Fibroblast of skin of right quadriceps (primary cell): ENCODE measurements at places on chromosomes 12 and 14.

DNA sequence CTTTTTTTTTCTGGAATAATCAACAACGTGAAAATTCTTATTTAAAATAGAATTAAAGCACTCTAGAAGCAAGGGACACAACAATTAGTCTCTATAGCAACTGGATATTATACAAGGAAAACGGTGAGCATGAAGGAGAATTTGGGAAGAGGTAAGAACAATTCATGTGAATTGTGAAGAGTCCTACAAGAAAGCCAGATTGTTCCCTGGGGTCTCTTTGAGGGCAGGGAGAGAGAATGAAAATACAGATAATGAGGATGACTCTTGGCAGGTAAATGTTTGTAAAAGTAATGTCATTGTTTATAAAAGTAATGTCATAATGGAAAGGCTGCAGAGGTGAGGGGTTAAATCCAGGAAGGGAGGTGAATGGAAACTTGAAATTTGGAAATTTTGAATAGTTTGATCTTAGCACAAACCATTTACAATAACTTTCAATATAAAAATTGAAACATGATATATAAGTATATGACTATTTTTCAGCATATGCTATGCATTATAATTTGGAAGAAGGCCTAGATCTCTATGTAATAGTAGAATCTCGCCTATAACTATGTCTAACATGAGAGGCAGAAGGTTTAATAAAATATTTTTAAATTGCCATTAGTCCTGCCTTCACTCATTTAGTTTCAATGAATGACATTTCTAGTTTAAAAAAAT, 378.8 kb upstream of the DCN start:
- no peak for DNase-seq

GRCh38 chr12:31210541-31210940, 115.4 kb downstream of the SINHCAF start:
- DNase-seq: no peak

- peak; percentile 7 for DNase-seq
Observed at GRCh38 chr14:74763803-74764531, 851 bp downstream of the YLPM1 start.

DNA sequence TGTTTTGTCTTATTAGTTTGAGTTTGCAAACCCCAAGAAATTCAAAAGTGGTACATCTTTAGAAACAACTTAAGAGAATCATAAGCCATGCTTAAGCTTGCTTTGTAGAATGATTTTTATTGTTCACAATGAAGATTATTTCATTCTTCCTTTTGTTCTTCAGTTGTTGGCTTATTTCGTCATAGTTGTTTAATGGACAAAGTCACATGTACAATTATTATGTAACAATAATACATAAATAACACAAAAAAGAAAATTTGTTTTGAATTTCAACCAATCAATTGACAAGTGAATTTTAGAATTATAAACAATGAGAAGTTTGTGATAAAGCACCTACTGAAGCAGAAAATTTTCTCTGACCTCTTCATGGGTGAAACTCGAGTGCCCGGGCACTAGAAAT, 111.8 kb upstream of the IGF1 start:
- no peak for DNase-seq

- no peak for DNase-seq
Observed at GRCh38 chr14:54785136-54785777, 117.4 kb downstream of the GCH1 start.

- peak; percentile 72 for DNase-seq
Observed at GRCh38 chr12:64102339-64102738, 119.8 kb downstream of the KICS2 start.

DNA sequence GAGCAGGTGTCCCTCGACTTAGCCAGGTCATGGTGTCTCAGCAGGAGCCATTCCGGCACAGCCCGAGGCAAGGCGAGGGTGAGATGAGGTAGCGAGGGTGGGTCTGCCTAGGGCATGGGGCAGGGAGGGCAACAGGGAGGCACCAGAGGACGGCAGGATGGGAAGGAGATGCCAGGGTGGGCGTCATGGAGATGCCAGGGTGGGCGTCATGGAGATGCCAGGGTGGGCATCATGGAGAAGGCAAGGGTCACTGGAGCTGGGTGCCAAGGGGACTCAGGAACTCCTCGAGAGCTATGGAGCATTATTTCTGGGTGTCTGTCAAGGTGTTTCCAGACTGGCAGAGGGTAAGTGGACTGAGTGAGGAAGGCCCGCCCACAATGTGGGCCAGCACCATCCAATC, 7.4 kb downstream of the DEGS2 start:
- no peak for DNase-seq

- peak; percentile 26 for DNase-seq
Observed at GRCh38 chr14:20278414-20278813, 27.3 kb downstream of the TTC5 start.

DNA sequence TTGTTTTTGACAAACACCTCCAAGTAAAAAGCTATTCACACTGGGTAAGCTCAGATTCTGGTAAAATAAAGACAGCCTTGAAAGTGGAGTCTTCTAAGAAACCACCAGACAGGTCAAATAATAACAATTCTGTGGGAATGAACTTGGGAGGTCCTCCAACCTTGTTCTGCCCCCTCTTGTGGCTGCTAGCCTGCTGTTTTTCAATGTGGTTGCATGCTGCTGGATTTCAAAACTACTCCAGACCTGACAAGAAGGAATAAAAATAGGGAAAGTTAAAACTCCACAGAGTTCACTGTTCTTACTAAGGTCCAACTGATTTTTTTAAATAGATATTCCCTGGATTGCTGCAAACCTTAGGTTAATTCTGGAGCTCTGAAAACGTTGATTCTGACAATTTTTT, 32.2 kb upstream of the RIN3 start:
- peak; percentile 65 for DNase-seq

- DNase-seq: no peak
Observed at GRCh38 chr12:23399402-23399933, 550.0 kb downstream of the SOX5 start.

- no peak for DNase-seq
Observed at GRCh38 chr14:93318927-93319326, 13.9 kb downstream of the BTBD7 start.

GRCh38 chr14:31842899-31843298, 234.2 kb upstream of the ARHGAP5 start:
- no peak for DNase-seq

DNA sequence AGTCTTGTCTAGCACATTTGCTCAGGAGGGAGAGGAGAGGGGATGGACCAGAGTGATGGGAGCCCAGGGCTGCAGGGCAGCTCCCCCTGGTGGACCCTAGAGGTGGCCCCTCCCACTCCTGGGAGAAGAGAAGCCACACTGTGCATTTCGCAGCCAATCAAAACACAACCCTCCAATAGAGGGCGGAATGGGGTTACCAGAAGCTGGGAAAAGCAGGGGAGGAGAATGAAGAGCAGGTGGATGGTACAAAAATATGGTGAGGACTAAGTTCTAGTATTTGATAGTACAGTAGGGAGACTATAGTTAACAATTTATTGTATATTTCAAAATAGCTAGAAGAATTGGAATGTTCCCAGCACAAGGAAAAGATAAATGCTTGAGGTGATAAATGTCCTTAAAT, 23.6 kb downstream of the VASH1 start:
- DNase-seq: peak; percentile 77

GRCh38 chr12:65609359-65609771, 214.9 kb upstream of the HMGA2 start:
- peak; percentile 97 for DNase-seq

- DNase-seq: no peak
Observed at GRCh38 chr12:27551172-27551840, 27.3 kb downstream of the PPFIBP1 start.

GRCh38 chr12:108519558-108519957, 4.5 kb downstream of the FICD start:
- no peak for DNase-seq

DNA sequence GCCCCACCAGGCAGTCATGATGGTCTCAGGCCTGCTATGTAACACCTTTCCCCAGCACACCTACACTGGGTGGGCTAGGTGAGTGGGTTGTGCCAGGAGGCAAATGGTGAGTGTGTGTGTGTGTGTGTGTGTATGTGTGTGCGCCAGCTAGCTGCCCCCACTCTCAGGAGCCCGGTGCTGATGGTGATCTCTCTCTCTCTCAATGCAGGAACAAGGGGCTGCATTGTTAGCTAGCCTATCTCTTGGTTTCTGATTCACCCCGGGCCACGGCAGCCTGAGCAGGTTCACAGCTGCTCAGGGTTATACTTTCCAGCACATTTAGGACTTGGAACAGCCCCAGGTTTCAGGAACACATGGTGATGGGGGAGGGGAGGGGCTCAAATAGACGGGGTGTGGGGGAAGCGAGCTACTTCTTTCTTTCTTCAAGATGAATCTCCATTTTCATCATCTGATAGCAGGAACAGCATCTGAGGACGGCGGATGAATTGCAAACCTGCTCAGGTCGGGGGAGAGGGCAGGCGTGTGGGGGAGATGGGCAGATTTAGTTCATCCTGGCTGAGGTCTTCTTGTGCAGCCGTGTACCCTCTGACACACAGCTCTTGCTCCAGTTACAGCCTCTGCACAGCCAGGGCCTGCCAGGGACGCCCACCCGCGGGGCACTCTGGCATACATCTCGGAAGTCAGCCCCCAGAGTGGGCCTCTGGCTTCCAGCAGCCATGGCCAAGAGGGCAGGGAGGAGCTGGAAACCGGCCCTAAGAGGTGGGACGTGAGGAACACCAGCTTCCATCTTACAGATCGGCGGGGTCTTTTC, 137.6 kb downstream of the ZFP36L1 start:
- no peak for DNase-seq

DNA sequence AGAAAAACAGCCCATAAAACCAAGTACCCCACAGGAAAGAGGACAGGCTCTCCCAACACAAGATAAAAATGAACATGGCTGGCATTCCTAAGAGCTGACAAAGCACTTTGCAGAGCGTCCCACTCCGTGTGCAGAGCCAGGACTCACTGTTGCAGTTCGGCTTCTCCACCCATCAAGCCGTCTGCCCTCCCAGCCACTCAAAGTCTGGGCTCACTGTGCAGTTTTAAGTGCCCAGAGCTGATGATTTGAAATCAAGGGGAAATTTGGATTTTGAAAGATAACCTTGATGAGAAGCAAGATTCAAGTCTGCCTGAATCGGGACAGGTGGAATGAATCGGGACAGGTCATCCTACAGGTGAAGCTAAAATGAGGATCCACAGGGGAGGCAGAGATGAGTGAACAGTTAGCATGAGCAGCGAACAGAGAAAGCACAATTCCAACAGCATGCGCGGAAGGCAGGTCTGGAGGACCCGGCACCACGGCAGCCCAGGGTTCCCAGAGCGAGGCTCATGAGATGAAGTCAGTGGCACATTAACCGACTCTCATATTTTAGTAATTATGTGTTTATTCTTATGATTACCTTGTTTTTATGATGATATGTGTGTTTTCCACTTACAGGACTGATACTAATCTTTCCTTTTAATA, 39.8 kb upstream of the GPR68 start:
- peak; percentile 81 for DNase-seq

- no peak for DNase-seq
Observed at GRCh38 chr14:61444215-61444768, 122.9 kb downstream of the PRKCH start.

- no peak for DNase-seq
Observed at GRCh38 chr14:97074856-97075255, 277.7 kb downstream of the VRK1 start.

- no peak for DNase-seq
Observed at GRCh38 chr12:109639151-109639872, 65.7 kb downstream of the MVK start.

- no peak for DNase-seq
Observed at GRCh38 chr12:113263431-113263963, 42.2 kb downstream of the TPCN1 start.

DNA sequence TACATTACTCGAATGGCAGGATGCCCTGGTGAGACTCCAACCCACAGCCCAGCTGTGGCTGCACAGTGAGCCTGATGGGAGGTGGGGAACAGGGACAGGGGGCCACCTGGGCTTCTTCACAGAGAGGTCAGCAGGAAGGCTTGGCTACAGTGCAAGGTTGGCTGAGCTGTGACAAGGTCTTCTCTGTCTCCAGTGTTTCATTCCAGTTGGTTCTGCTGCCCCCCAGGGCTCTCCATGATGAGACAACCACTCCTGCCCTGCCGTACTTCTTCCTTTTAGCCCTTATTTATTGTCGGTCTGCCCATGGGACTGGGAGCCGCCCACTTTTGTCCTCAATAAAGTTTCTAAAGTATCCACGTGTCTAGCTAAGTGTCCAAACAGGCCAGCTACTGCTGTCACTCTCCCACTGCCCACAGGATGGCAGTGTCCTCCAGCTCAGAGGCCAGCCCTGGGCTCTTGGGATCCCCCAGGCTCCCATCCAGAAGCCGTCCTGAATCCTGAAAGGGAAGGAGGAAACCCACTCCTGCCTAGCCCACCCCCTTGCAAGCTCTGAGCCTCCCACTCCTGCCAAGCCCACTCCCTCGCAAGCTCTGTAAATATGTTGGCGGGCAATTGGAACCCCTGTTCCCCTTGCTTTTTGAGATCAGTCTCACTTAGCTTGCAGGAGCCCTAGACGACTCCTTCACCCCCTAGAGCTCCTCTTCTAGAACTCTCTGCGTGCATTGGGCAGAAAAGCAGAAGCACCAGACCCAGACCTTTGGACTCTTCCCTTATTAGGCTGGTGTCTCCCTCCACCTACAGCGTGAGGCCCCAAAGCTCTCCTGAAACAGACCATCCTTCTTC, 5.4 kb downstream of the C1QL4 start:
- DNase-seq: peak; percentile 62

DNA sequence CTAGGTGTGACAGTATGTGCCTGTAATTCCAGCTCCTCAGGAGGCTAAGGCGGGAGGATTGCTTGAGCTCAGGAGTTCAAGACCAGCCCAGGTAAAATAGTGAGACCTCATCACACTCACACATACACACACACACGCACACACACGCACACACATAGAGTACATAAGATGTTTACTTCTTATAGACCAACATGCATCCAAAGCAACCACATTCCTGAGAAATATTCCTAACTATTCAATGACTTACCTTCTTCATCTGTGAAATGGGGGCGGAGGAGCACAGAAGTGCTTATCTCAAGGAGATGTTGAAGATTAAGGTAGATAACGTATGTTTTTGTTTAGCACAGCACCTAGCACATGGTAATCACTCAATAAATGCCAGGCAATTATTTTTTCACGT, 6.4 kb downstream of the NDUFA12 start:
- DNase-seq: no peak

DNA sequence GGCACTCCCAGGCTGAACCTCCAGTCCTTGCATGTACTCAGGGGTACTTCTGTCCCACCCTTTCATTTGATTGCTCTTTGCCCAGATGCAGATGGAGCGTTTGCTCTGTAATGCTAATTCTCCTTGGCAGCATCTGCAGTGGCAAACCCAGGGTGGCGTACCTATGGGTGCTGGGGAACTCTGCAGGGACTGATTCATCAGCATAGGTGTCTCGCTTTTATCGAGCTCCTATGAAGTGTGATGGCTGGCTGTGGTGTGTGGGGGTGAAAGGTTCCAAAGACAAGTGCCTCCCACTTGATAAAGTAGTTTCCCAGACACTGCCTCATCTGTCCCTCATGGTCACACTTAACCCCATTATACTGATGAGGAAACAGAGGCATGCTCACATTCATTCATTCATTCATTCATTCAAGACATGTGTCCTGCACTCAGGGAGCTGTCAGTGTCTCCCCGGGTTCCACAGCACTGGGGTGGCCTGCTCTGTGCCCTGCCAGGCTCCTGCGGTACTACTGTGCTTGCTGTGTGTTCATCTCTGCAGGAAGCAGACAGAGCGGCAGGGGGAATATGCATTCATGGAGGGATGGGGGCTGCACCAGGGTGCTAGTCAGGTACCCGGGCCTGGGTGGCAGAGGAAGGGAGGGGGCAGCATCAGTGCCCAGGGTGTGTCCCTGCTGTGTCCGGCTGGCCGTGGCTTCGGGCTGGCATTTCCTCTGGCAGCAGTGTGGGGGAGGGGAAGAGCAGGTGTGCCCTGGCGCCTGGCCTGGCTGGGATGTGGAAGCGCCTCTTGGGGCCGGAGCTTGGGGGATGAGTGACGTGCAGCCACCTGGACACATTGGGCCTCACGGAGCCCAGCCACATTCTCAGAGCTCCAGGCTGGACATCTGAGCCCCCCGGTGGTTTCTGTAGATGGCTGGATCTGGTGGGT, 110.9 kb downstream of the TSPAN9 start:
- DNase-seq: no peak
